ENCODE measurements at places on chromosomes 2 and 18.

DNA sequence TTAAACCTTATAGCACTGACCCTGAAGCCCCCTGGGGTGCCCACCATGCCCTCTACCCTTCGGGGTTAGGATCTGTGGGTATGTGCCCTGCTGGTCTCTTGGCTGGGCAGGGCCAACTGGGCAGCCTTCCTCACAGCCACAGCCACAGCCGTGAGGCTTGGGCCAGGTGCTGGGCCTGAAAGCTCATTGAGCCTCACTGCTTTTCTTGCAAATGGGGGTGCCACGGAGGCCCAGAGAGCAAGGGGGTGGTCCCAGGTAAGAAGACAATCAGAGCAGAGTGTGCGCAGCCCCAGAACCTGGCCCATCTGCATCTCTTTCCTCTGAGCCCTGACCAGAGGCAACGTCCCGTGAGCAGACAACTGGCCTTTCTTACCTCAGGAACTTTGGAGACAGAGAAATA, 34.7 kb downstream of the KCNF1 start:
- DNase-seq: no peak

GRCh38 chr2:144426355-144426754, 93.6 kb downstream of the ZEB2 start:
- DNase-seq: no peak

GRCh38 chr18:46794607-46795006, 37.8 kb upstream of the ST8SIA5 start:
- no peak for DNase-seq

DNA sequence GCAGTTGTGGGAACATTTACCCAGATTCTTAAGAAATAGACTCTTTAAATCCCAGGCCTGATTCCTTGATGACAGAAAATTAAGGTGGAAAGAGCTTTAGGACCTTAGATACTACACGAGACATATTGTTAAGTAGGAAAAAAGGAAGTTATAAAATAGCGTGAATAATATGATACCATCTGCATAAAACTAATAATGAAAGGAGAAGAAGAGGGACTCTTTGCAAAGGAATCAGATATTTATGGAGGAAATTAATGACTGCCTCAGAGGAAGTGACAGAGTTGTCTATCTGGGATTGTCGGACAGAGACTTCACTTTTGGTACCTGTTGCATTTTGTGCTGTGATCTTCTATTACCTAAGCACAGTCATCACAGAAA, 20.8 kb downstream of the APCDD1 start:
- no peak for DNase-seq

- no peak for DNase-seq
Measured at GRCh38 chr2:62362561-62362960, 143.4 kb downstream of the TMEM17 start.

DNA sequence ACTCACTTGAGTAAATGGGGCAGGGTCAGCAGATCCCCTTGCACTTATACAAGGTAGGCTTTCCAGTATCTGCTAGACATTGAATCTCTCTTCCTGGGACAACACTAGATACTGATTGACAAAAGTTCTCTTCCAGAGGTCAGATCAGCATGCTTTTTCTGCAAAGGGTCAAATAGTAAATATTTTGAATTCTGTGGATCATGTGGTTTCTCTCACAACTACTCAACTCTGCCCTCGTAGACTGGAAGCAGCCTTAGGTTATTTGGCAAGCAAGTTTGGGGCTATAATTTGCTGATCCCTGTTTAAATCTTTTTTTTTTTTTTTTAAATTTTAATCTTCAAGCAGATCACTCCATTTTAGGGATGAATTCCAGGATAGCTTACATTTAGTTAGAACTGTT, 17.4 kb upstream of the NABP1 start:
- no peak for DNase-seq

DNA sequence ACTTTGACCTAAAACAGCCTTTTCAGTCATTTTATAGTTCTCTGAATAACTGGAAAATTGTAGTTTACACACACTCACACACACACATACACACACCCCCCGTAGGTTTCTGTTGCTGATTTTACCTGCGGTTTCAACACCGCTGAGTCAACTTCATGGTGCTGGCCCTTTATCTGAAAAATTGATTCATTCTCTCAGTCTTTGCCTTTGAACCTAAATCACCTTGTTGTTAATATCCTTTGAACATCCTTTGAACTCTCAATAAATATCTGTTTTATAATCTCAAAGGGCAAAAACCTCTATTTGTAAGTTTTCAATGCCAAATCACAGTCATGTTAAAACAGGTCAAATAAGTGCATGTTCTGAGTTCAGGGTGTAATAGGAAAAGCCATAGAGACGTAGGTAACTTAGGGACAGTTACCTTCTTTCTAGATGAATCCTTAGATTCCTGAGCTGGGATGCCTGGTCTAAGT, 109.0 kb upstream of the BZW1 start:
- DNase-seq: peak; percentile 46

GRCh38 chr2:15031745-15032240, 399.3 kb downstream of the LRATD1 start:
- no peak for DNase-seq

DNA sequence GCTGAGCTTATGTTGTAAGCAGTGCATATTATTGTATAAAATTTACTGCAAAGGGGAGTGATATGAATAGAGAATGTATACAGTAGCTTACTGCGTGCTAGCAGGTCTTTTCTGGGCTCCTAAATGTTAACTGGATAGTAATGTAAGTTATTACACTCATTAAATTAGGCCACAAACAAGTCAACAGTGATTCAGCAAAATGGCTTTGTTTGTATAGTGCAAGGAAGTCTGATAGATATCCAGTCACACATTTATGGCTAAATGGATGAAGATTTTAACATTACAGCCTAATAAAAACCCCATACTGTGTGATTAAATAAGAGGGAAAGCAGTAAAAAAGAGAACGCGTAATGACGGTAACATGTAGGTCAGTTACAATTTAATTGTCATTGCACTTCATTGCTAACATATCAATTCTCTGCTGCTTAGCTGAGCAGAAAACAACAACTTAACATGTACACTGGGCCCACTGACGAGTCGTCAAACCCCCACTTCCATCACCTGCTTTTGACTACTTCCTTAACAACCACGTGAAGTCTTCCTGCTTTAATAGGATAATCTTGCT, 665.0 kb upstream of the FANCL start:
- no peak for DNase-seq

- no peak for DNase-seq
Measured at GRCh38 chr2:238916176-238916874, 68.4 kb downstream of the TWIST2 start.

GRCh38 chr18:46570134-46570533, 86.9 kb downstream of the LOXHD1 start:
- no peak for DNase-seq

GRCh38 chr2:113703386-113704299, 52.8 kb downstream of the SLC35F5 start:
- DNase-seq: no peak

DNA sequence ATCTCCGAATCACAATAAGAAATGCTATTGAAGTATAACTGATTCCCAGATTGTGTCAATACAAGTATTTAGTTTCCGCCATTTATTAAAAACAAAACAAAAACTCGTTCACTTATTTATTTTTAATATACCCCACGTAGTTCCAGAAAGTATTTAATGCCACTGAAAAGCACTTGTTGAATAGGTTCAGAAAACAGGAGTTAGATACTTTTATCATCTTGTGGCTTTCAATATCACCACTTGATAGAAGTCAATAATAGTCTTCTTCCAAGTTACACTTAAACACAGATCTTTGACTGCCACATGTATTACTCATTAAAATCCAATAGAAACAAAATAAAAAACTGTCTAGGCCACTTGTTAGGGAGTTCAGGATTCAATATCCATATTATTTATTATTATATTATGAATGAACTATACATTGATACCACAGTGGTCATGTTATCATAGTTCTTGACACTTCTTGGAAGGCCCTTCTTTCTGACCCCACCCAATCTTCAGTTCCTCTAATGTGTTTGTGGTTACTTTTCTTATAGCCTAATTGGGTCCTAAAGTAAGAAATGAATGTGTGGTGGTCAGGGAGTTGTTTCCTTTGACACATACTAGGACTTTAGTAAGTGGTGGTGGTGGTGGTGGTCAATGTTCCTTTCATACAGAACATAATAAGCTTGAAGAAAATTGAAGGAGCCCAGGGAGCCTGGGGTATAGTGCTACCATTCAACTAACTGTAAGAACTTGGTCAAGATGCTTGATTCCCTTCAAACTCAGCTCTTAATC, 221.3 kb upstream of the ITGA4 start:
- DNase-seq: no peak

- no peak for DNase-seq
Measured at GRCh38 chr2:216139884-216140283, 30.7 kb downstream of the XRCC5 start.

DNA sequence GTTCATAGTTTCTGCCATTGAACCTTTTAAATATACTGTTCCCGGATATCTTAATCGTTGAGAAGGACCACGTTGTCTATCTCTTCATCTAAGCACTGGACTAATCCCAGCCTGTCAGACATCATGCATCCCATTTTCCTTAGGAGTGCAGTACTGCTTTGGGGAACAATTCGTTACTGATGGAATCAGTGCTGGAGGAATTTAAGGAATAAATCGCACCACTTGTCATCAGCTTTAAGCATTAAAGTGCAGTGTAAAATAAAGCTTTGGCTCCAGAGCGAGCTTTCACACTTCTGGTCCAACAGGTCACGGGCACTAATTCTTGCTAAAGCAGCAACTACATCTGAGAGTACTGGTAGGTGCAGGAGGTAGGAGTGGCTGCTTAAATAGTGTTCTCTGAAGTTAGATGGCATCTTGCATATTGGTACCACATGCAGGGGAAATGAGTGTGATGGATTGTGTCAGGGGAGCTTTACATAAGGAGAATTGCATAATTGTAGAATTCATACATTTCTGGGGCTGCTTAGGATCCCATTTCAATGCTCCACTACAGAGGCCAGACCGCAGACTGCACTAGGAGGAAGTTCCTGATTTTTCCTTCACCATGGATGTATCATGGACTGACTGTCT, 105.7 kb upstream of the RASGRP3 start:
- DNase-seq: no peak

DNA sequence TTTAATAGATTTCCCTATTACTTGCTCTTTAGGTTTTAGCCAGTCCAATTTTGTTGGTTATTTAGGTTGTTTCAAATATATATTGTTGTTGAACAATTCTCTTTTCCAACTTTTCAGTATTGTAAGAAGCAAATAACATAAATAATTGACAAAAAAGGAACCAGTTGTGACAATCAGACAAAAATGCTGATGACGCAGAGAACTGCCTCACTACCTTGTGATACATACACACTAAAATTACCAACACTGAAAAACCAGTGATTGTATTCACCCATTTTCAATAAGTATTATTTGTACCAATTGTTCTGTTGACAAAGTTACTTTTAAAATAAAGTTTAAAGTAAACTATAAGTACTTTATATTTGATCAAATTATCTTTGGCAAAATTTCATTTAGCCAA, 43.1 kb upstream of the NABP1 start:
- no peak for DNase-seq

- DNase-seq: no peak
Measured at GRCh38 chr18:77815666-77816338, 566.2 kb downstream of the GALR1 start.

- no peak for DNase-seq
Measured at GRCh38 chr2:170038734-170039133, 139.2 kb upstream of the MYO3B start.

GRCh38 chr2:158692372-158693103, 102.6 kb upstream of the DAPL1 start:
- DNase-seq: no peak

DNA sequence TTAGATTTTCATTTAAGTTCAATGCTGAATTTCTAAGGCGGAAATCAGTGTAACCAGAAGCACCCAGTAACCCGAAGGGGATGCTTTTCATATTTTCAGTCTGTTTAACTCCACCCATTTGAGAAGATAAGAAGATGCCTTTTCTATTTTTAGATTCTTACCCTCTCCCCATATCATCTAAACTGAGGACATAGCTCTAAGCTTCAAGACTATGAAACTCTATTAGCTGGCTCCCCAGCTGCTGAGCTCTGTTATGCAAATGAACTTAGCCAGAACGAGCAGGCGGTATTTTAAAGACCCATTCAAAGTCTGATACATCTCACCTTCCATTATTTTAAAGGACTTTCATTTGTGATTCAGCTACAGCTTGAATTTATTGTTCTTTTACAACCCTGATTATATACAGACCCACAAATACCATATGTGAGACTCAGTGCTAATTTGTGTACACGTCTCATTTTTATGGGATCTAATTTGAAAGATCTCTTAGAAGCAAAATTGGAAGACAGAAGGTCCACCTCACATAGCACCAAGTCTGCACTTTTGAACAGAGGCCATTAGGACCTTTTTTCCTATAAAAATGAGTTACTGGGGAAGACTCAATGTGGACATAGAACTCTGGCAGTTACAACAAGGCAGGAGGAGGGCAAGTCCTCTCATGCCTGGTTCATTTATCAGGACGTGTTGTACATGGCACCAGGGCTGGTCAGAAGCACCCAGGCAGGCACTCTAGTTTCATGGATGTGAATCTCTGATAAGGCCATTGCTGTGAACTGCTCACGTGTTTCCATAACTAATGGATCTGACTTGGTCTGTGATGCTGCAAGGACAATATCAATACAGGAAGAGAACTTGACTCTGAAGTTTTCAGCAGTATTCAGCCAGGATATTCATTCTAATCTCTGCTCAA, 16.3 kb downstream of the CDC42EP3 start:
- DNase-seq: no peak

GRCh38 chr18:76392349-76392748, 102.7 kb downstream of the ZNF516 start:
- no peak for DNase-seq

DNA sequence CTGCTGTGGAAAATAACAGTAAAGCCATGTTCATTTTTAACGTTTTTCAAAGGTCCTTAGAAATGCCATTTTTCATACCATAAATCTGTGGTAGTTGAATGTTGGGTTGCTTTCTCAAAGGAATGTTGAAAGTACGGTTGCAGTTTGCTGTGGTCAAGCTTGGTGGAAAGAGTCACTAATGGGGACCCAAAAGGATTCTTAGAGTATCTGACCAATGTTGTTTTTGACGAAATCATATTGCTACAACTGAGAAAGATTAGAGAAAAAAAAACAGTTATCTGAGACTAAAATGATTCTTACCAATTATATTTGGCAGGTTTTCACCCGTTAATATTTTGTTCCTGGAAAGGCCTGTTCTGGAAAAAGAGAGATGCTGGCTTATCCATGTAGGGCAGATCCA, 439.5 kb upstream of the ETAA1 start:
- DNase-seq: no peak
